Activated T-helper 1 cell treated with anti-CD3 and anti-CD28 coated beads, Interleukin-2, amount 50 U/mL, for 16 hours (primary cell): ENCODE measurements at places on chromosomes 12 and 14.

- DNase-seq = no peak
These were observed 107.9 kb upstream of the GZMB start for GRCh38 chr14:24741871-24742270.

DNA sequence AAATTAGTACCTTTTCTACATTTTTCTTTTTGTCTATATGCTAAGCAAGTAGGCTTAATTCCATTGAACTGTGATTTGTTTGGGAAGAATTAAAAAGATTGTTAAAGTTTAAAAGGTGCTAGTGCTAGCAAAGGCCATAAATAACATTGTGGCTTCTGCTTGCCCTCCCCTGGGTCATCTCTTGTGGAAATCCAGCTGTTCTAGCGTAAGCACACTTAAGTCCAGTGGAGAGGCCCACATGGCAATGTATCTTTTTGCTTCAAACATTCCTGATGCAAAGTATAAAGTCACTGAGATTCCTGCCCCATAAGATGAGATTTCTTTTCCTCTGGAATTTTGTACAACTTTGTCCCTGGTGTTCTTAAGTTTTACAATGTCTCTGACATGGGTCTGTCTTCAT lies 14.4 kb upstream of the ERGIC2 start:
- no peak for DNase-seq

- DNase-seq = no peak
These were observed 12.2 kb downstream of the POLR3B start for GRCh38 chr12:106369624-106370346.

- DNase-seq = no peak
These were observed 3.4 kb downstream of the PNP start for GRCh38 chr14:20472536-20473169.

DNA sequence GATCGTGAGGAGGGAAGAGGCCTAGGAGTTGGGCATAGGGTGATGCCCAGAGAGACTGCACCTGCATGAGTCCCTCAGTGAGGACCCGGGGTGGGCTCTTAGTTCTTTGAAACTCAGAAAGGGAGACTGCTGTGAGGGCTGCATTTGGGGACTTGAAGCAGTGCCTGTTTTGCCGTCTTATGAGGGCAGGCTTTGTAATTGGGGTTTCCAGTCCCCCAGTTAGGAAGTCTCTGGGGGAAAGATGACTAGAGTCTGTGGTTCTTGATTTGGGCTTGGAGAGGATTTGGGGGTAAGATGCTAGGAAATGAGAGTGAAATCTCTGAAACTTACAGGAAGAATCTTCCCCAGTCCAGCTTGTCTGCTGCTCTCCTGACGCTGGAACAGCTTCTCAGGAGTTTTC lies 99.6 kb downstream of the ARF6 start:
- no peak for DNase-seq

DNA sequence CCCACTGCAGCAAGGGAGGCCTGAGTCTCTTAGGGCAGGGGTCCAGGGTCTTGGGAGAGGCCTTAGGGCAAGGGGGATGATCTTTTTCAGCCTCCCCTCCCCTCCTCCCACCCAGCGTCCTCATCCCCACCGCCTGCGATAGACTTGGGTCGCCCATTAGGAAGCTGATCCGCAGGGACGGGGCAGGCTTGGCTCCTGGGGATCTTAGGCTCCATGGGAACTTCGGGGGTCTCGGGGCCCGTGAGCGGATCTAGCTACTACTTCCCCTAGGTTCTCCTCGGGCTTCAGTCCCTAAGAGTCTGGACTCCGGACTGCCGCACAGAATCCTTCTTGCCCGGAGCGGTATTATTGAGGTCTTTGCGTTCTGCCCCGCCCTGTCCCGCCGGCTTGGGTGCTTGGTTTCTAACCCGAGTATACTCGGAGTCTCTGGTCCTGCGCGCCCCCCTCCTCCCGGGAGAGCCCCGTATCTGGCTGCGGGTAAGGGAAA lies 2.2 kb upstream of the PTHLH start:
- no peak for DNase-seq

DNA sequence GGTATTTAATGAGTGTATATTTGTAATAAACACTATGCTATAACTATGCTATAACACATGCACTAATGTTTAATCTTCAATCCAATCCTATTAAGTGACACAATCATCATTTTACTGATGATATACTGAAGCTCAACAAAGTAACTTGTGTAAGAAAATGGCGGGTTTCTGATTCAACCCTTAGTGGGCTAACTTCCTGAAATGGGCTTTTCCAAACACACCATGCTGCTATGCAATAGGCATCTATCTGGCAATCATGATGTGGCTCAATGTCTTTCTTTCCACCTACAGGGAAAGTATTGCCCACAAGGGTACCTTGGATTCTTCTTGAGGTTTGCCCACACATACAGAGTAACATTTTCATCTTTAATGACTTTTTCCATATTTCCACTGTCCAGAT lies 48.3 kb downstream of the DNAI7 start:
- no peak for DNase-seq

DNA sequence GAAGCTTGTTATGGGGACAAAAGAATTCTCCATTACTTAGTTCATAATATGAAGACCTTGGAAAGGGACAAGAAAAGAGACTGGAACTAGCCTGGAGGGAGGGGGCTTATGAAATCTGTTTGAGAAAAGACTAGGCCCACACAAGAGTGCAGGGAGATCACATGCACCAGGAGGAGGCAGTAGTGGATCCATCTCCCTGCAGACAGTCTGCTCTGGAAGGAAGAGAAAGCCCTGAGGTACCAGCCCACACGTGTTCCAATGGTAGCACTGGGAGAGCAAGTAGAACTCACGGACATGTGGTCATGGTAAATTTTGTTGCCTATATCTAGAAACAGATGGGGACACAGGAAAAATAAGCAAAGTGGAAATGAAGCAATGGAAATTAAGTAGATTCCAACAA lies 445.4 kb downstream of the SOX5 start:
- DNase-seq = no peak

DNA sequence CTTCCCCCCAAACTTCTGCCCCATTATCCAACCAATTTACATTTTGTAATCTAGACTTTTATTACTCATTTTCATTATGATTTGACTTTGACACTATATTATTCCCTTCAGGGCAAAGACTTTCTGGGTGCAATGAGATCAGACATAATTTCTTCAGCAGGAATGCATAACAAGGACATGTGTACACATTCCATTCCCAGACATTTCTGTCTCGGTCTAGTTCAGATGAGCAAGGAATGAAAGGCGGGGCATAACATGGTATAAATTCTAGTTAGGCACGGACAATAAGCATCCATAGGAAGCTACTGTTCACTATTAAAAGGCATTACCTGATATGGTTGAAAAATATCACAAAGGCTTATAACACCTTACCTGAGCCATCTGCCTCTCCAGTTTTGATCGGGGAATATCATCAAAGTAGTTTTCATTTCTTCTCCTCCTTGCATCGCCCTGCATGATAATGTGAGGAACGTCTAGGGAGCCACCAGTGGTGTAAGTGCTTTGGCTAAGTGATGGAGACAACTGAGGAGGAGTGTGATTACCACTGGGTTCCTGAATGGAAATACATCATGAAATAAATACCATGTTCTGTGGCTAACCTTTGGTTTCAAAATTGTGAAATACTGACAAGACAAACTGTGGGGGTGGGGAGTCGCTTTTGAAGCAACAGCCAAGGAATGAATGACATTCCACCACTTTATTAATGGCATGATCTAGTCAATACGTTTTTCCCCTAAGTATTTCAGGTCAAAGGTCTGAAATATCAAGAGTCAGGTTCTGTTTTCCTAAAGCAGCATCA lies 183.9 kb downstream of the APAF1 start:
- DNase-seq = no peak

DNA sequence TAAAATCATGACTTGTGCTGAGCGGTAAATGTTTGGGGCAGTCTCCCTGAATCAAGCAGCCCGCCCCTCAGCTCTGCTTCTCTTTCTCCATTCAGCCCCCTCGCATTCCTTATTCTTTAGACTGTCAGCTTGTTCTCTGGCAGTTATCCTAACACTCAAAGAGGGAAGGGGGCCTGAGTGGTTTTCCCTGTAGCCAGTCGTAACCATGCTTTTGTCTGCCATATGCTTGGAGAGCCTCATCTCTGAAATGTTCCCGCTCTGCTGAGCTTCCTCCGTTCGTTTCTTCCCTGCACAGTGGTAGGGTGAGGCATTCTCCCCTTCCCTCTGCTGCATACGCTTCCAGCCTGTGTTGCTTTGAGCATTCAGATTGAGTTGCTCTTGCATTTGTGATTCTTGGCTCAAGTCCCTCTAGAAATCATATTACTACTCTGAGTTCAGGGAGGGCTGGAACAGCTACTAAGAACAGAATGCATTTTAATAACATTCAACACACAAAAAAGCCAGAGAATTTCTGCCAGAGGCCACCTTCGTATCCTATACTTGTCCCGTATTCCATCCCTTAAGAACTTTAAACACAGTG lies 119.7 kb downstream of the FBXL14 start:
- no peak for DNase-seq

GRCh38 chr12:95620171-95620570 lies 68.9 kb upstream of the USP44 start:
- DNase-seq = no peak

DNA sequence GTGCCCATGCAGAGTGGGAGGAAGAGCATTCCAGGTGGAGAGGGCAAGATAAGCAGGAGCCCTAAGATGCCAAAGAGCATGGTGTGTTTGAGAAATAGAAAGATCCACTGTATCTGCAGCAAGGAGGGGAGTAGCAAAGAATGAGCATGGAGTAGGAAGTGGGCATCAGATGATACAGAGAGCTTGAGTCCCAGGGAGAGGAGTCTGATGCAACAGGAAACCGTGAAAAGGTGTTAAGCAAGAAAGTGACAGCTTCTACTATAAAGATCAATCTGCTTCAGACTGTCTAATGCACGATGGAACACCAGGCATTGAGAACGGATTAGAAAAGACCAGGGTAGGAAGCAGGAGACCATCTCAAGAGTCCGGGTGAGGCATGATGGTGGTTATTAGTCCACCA lies 12.3 kb upstream of the GPRC5D start:
- no peak for DNase-seq

DNA sequence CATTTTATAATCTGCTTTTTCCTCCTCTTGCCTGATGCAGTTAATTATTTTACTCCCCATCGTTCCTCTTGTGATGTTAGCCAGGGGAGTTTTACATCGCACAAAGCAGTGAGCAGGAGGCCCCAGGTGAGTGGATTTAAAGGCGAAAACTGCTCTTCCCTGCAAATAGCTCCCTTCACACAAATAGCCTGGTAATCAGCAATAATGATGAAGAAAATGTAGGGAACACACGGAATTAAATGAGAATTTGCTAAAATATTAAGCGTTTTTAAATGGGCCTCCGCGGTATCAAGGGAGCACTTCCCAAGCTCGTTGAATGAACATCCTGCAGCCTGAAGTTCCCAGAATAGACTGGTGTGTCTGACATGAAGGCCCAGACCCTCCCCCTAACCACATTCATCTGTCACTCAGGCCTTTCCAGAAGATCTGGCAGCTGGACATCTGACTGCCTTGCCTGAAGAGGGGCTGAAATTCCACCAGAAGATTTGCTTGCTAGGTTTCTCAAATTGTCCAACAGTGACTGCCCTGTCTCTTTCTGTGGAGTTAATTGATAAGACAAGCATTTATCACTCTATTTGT lies 127.2 kb downstream of the CCDC60 start:
- no peak for DNase-seq

GRCh38 chr12:89225401-89225800 lies 126.9 kb downstream of the DUSP6 start:
- peak; percentile 59 for DNase-seq
